Right lung (tissue), 10 donors: ENCODE measurements at places on chromosomes 2 and 18. TPM values are rescaled to one million over a fixed set of nuclear protein-coding genes. Genes with fewer than 3 reads are reported as not detected.

DNA sequence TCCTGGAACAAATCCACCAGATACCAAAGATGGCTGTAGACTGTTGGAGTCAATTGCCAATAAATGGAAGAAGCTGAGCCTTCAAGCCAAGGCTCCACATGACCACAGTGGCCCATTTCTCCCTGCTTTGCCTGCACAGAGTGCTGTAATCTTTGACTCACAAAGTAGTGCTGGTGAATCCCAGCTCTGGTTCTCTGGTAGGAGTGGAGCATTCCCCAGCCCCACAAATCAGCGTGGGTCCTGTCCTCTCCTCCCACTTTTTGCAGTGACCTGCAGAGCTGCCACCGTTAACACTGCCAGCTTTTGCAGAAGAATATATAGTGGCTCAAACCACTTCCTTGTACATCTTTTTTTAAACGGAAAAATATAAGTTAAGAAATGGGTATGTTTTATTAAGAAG is 93.9 kb downstream of the MGAT5 start:
- no peak for DNase-seq

GRCh38 chr2:50782543-50782942 is 249.4 kb downstream of the NRXN1 start:
- DNase-seq = no peak

- no peak for DNase-seq
These were observed 10.0 kb downstream of the HK2 start for GRCh38 chr2:74843899-74844298.

Gene TRIM54
- polyA plus RNA-seq = not detected

Gene NIFK
- 67.4 TPM for polyA plus RNA-seq
